ENCODE measurements at places on chromosomes 12 and 14.

GRCh38 chr14:54567224-54567638 lies 303 bp downstream of the SAMD4A start:
- no peak for DNase-seq

GRCh38 chr14:94787655-94788054 lies 17.7 kb upstream of the GSC start:
- DNase-seq: no peak

- DNase-seq: no peak
Observed at GRCh38 chr12:52050116-52050757, 1.0 kb upstream of the NR4A1 start.

DNA sequence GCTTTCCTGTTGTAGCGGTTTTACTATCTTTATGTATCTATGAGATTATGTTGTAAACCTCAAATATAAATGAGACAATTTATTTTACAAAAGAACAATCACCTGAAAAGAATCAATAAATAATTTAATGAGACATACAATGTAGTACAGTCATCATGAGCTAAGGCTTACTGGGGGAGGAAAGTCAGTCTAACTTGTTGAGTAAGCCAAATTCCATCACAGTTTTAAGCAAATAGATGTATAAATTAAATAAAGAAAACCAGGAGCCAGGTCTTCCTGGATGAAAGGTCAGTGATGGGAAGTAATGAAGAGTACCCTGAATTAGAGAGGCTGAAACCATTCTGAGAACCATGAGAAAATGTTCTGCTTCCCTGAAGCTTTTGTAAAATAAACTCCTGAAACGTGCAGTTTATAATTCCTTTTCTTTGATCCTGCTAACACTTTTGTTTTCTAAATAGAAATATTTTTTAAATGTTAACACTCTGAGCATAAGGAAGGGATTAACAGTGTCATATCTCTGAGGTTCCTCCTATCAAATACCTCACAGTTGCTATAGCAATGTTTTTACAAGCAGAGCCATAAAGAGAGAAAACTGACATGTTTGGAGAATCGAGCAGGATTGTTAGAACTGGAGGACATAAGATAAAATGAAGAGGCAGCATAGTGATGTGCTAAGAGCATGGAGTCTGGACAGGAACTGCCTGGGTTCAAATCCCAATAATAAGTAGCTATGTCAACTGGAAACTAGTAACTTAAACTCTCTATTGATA lies 444.9 kb upstream of the FOXG1 start:
- DNase-seq: no peak

GRCh38 chr14:105006831-105007592 lies 13.9 kb downstream of the CDCA4 start:
- no peak for DNase-seq

GRCh38 chr12:3973973-3974644 lies 100.9 kb upstream of the PARP11 start:
- DNase-seq: no peak

DNA sequence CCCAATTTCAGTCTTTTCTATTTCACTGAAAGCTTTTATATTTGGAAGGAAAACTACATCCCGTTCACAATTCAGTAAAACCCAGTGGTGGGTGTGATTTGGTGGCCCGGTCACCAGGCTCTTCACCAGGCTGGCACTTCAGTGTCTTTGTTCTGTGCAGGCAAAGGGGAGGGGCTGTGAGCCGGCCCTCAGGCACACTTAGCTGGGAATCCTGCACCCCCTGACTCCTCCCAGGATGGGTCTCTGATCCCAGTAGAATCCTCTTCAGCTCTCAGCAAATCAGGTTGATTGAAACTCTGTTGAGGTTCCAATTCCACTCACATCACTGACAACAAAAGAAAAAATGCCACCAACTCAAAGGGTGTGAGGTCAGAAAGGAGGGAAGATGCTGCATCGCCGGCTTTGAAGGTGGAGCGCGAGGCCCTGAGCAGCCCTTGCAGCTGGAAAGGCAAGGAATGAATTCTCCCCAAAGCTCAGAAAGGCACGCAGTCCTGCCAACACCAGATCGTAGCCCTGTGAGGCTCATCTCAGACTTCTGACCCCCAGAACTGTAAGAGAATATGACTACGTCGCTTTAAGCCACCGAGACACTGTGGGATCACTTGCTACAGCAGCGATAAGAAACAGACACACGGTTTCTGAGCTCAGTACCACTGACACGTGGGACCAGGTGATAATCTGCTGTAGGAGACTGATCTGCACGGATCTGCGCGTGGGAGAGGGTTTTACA lies 166.6 kb downstream of the PIWIL1 start:
- no peak for DNase-seq

DNA sequence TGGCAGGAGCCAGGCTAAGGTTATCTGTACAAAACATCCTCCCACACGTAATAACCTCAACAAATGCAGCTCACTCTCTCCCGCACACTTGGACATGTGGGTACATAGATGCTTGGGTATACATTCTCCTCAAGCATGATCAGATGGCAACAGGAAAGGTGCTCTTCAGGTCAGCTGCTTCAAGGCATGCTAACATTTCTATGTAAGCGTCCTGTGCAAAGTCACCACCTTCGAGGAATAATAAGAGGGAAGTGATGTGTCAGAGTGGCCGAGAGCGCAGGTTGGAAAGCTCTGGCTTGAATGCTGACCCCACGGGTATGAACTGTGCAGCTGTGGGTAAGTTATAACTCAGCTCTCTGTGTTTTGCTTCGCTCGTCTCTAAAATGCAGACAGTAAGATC lies 24.2 kb upstream of the SLC6A12 start:
- DNase-seq: no peak

DNA sequence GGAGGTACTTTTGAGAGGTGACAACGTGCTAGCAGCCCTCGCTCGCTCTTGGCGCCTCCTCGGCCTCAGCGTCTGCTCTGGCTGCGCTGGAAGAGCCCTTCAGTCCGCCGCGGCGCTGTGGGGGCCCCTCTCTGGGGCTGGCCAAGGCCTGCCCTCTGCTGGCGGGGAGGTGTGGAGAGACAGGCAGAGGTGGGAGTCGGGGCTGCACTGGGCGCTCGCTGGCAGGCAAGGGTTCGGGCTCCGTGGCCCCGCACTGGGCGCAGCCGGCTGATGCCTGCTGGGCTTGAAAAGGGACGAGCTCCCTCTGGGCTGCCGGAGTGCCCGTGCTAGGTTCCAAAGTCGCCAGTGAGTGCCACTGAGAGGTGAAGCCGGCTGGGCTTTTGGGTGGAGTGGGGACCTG lies 580.0 kb downstream of the DIO2 start:
- DNase-seq: no peak

DNA sequence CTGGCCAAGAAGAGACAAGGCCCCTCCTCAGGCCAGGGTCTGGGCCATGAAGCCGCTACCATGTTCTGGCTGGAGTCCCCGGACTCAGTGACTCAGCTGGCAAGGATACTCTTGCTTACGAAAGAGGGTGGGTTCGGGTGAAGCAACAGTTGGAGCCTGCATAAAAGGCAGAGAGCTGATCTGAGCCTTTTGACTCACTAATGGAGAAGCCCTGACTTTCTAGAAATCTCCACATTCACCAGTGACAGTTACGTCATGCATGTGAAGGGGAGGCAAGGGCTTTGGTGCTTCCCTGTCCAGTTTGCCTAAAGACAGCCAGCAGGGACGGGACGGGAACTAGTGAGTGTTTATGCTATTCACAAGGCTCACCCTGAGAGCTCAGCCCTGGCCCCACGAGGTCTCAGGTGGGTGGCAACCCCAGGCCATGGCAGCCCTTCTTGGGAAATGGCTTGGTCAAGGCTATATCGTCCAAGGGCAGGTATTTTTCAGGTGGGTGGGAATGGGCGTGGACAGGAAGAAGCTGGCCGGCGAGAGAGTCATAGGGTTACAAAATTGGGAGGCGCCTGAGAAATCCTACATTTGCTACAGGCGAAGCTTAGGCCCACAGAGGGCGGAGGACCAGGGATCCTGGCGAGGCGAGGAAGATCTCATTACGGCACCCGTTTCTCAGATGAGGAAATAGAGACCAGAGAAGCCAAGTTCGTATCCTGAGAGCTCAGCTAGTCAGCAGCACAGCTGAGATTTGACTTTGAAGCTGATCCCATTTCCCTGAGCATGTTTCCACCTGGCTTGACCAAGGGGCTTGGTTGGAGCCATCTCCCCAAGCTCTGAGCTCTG lies 314.6 kb downstream of the BCL11B start:
- DNase-seq: peak; percentile 59

- no peak for DNase-seq
Observed at GRCh38 chr14:106489112-106489881, 962.9 kb downstream of the TMEM121 start.

DNA sequence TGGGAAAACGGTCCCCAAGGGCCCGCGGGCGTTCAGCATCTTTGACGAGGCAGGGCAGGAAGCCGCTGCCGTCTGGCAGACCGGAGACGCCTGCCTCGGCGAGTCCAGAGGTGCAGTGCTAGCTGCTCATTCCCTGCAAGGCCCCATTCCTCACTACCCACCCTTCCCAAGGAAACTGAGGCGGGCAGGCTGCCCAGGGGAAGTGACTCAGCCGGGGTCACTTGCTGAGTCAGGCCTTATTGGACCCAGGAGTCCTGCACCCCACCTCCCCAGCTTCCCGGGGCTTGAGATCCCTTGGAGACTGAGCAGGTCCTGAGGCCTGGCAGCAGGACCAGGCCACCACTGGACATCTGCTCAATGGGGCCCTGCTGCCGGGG lies 3.7 kb downstream of the SH2B3 start:
- no peak for DNase-seq
